Choroid plexus epithelial cell (primary cell): ENCODE measurements at places on chromosomes 6 and 20.

DNA sequence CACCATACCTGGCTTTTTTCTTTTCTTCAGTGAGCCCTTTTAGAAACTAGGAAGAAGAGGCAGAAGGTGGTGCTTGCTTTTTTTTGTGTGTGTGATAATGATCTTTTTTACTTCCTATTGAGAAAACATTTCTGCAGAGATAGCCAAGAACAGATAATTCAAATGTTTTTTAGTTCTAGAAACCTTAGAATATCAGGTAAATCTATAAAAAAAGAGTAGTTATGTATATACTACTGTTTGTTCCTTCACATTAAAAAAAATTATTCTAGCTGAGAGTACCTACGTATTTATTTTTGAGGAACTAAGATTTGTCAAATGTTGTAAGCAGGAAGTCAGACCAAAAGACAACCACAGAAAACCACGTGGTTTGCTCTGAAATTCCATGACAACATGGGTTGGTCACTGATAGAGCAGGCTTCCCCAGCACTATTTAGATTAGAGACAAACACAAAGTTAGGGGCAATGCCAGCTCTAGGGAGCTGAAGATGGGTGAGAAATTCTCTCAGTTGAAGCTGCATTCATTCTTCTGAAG, 12.8 kb downstream of the STK4 start:
- peak; percentile 81 for DNase-seq

GRCh38 chr6:1635305-1636010, 25.7 kb downstream of the FOXC1 start:
- no peak for DNase-seq

- DNase-seq, result no peak
These were observed 16.8 kb downstream of the CEP250 start for GRCh38 chr20:35472209-35472608.

GRCh38 chr6:5061152-5061551, 24.0 kb upstream of the PPP1R3G start:
- no peak for DNase-seq

DNA sequence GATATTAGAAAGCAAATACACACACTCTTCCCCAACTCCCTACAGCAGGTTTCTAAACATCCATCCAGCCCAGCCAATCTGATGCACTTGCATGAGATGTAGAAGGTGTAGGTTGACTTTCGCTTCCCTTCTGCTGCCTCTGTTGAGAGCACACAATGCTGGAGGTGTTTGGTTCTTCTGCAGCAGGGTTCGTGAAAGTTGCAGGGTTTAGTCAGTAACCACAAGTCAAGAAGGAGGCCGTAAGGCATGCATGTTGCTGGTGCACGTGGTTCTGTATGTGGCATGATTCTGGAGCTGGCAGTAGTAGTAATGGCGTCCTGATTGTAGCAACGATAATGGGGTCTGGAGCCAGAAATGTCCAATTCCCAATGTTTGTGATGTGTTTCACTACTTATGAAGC, 53.0 kb downstream of the DEK start:
- no peak for DNase-seq

DNA sequence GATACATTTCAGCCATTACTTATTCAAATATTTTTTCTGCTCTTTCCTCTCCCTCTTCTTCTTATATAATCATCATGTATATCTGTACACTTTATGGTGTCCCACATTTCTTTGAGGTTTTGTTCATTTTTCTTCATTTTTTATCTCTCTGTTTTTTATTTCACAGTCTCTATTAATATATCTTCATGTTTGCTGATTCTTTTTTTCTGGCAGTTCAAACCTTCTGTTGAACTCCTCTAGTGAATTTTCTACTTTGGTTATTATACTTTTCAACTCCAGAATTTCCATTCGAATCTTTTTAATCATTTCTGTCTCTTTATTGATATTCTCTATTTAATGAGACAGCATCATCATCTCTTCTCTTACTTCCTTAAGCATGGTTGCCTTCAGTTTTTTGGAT, 38.9 kb upstream of the FOXC1 start:
- no peak for DNase-seq

- peak; percentile 18 for DNase-seq
These were observed 22.9 kb downstream of the FAM110A start for GRCh38 chr20:856361-856775.

DNA sequence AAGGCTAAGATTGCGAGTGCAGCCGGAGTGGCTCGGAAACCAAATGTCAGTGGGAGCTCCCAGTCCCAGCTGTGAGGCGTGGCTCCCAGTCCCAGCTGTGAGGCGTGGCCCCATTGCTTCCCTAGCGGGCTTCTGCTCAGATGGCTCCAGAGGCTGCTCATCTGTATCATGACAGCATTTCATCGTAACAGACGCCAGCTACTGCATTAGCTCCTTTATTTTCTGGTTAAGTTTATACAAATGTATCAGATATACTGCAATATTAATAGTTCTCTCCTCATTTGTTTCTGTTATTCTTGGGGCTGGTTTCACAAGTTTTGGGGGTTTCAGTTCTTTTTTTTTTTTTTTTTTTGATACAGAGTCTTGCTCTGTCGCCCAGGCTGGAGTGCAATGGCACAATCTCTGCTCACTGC, 34.7 kb upstream of the TBXT start:
- no peak for DNase-seq

- no peak for DNase-seq
These were observed 140.8 kb upstream of the RIMS1 start for GRCh38 chr6:71745525-71745924.
